Natural killer cell (primary cell): ENCODE measurements at places on chromosomes 6 and 20. TPM values are rescaled to one million over a fixed set of nuclear protein-coding genes. Genes with fewer than 3 reads are reported as not detected.

- H3K27me3 ChIP-seq = no peaks in the 10 kb centered on the region
- no peak overlapping the region for H3K27ac ChIP-seq
- no peak for DNase-seq
- H3K36me3 ChIP-seq = no peaks in the 10 kb centered on the region
Observed at GRCh38 chr20:17794400-17794799, 94.6 kb downstream of the BANF2 start.

- no peak overlapping the region for H3K4me3 ChIP-seq
- H3K36me3 ChIP-seq = no peaks in the 10 kb centered on the region
- H3K27me3 ChIP-seq = no peaks in the 10 kb centered on the region
- no peak for DNase-seq
- H3K27ac ChIP-seq = no peak overlapping the region
Observed at GRCh38 chr20:58942549-58942948, 38.5 kb upstream of the NELFCD start.

- no peak overlapping the region for H3K27ac ChIP-seq
- H3K4me3 ChIP-seq = no peak overlapping the region
- no peaks in the 10 kb centered on the region for H3K4me1 ChIP-seq
- no peak for DNase-seq
Observed at GRCh38 chr20:37775200-37775599, 81.4 kb downstream of the CTNNBL1 start.

- peaks cover 20% of the 10 kb centered on the region for H3K27me3 ChIP-seq
- no peak for DNase-seq
- H3K4me1 ChIP-seq = peaks cover 13% of the 10 kb centered on the region
- H3K27ac ChIP-seq = no peak within 1 kb of the TSS
- no peaks in the 10 kb centered on the region for H3K36me3 ChIP-seq
Observed at GRCh38 chr6:166308033-166308768, at the start of gene PRR18. Gene PRR18, minus strand, starts transcription at chr6:166308392. Its CDS starts 250 bp downstream, at chr6:166308142.

DNA sequence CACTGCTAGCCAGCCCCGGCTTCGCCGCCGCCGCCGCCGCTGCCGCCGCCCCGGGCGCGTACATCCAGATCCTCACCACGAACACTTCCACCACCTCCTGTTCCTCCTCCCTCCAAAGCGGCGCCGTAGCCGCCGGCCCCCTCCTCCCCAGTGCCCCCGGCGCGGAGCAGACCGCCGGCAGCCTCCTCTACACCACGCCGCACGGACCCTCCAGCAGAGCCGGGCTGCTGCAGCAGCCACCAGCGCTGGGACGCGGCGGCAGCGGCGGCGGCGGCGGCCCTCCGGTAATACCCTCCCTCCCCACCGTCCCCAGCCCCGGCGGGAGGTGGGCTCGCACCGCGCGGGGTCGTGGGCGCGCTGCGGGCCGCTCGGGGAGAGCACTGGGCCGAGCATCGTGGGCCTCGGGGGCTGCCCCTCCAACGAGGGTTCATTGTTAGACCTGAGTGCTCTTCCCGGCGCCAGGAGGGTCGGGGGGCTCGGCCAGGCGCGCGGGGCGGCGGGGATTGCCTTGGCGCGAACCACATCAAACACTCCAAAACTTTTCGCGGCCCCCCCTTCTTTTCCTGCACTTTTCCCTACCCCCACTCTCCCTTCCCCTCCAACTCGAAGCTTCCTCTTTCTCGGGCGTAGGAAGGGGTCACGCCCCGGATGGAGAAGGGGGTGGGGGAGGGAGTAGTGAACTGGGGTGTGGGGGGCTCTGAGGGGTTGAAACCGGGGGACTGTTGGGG lies 827 bp downstream of the E2F3 start:
- peaks cover 3% of the 10 kb centered on the region for H3K36me3 ChIP-seq
- peak overlapping the region; percentile 48 for H3K4me3 ChIP-seq
- DNase-seq = peak; percentile 41
- H3K4me1 ChIP-seq = peaks cover 20% of the 10 kb centered on the region
- peak overlapping the region; percentile 73 for H3K27ac ChIP-seq
- no peaks in the 10 kb centered on the region for H3K27me3 ChIP-seq

- no peak overlapping the region for H3K27ac ChIP-seq
- no peaks in the 10 kb centered on the region for H3K36me3 ChIP-seq
- no peak for DNase-seq
- H3K4me1 ChIP-seq = peaks cover 3% of the 10 kb centered on the region
- no peaks in the 10 kb centered on the region for H3K27me3 ChIP-seq
Observed at GRCh38 chr6:150177952-150178520, 35.2 kb downstream of the PPP1R14C start.

DNA sequence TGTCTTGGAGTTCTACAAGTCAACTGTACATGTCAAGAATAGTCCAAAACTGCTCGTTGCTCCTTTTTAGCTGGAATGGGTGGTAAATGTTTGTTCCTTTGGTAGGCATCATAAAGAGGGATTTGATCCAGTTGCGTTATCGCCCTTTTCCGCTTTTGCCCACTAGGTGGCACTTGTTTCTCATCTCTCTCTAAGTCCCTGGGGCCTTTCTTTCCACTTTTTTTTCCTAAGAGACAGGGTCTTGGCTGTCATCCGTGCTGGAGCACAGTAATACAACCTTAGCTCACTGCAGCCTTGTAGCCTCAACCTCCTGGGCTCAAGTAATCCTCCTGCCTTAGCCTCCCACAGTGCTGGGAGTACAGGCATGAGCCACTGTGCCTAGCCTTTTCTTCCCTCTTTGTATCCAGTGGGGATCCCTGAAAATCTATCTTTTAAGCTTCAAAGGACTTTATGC lies 20.7 kb downstream of the GTPBP2 start:
- H3K27ac ChIP-seq = no peak overlapping the region
- peaks cover 3% of the 10 kb centered on the region for H3K4me1 ChIP-seq
- no peak overlapping the region for H3K4me3 ChIP-seq
- H3K36me3 ChIP-seq = peaks cover 40% of the 10 kb centered on the region
- peak; percentile 80 for DNase-seq
- no peaks in the 10 kb centered on the region for H3K27me3 ChIP-seq

GRCh38 chr20:56433880-56434255 lies 21.8 kb downstream of the CASS4 start:
- H3K27me3 ChIP-seq = no peaks in the 10 kb centered on the region
- H3K4me3 ChIP-seq = no peak overlapping the region
- peak overlapping the region; percentile 38 for H3K27ac ChIP-seq
- no peaks in the 10 kb centered on the region for H3K36me3 ChIP-seq

DNA sequence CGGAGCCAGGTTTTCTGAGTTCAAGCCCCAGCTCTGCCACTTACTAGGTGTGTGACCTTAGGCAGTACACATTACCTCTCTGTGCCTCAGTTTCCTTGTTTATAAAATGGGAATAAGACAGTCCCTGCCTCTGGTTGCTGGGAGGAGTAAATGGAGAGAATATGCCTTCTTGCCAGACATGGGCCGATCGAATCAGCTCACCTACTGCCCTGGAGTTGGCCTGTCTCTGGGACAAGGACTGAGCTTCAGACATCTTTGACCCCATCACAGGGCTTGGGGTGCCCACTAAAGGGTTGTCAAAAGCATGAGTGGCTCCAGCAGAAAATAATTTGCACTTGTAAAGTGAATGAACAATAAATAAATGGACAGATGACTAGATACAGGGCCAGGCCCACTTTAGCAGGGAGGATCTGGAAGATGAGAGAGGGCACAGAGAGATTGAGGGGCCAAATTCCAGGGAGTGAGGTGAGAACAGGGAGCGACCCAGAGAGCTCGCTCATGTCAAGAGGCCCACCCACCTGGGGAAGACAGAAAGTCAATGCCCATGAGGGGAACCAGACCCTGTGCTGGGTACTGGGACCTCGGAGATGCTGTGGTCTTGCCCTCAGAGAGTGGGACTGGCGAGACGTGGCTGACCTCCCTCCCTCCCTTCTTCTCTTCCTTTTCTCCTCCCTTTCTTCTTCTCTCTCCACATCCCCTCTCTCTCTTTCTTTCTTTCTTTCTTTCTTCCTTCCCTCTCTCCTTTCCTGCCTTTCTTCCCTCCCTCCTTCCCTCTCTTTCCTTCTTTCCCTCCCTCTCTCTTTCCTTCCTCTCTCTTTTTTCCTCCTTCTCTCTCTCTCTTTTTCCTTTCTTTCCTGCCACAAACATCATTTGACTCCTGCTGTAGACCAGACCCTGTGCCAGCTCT lies 3.9 kb upstream of the BPIFA2 start:
- H3K4me1 ChIP-seq = no peaks in the 10 kb centered on the region
- H3K27me3 ChIP-seq = no peaks in the 10 kb centered on the region
- no peak overlapping the region for H3K27ac ChIP-seq
- H3K36me3 ChIP-seq = no peaks in the 10 kb centered on the region
- H3K4me3 ChIP-seq = no peak overlapping the region
- no peak for DNase-seq

- DNase-seq = peak; percentile 8
- no peaks in the 10 kb centered on the region for H3K27me3 ChIP-seq
- H3K4me3 ChIP-seq = no peak overlapping the region
- no peaks in the 10 kb centered on the region for H3K36me3 ChIP-seq
- H3K4me1 ChIP-seq = peaks cover 5% of the 10 kb centered on the region
Observed at GRCh38 chr6:131443014-131443413, 130.0 kb upstream of the ARG1 start.

GRCh38 chr20:11227602-11228001 lies 553.8 kb upstream of the JAG1 start:
- no peaks in the 10 kb centered on the region for H3K36me3 ChIP-seq
- no peak for DNase-seq
- no peaks in the 10 kb centered on the region for H3K4me1 ChIP-seq
- no peak overlapping the region for H3K27ac ChIP-seq
- no peak overlapping the region for H3K4me3 ChIP-seq

GRCh38 chr6:144378437-144378836 lies 93.3 kb downstream of the UTRN start:
- no peak overlapping the region for H3K27ac ChIP-seq
- H3K36me3 ChIP-seq = peaks cover 11% of the 10 kb centered on the region
- peaks cover 44% of the 10 kb centered on the region for H3K4me1 ChIP-seq
- no peak overlapping the region for H3K4me3 ChIP-seq
- DNase-seq = no peak

GRCh38 chr20:51206032-51206662 lies 183.2 kb upstream of the KCNG1 start:
- no peak overlapping the region for H3K27ac ChIP-seq
- H3K27me3 ChIP-seq = peaks cover 6% of the 10 kb centered on the region
- no peak overlapping the region for H3K4me3 ChIP-seq
- DNase-seq = no peak
- H3K36me3 ChIP-seq = no peaks in the 10 kb centered on the region

DNA sequence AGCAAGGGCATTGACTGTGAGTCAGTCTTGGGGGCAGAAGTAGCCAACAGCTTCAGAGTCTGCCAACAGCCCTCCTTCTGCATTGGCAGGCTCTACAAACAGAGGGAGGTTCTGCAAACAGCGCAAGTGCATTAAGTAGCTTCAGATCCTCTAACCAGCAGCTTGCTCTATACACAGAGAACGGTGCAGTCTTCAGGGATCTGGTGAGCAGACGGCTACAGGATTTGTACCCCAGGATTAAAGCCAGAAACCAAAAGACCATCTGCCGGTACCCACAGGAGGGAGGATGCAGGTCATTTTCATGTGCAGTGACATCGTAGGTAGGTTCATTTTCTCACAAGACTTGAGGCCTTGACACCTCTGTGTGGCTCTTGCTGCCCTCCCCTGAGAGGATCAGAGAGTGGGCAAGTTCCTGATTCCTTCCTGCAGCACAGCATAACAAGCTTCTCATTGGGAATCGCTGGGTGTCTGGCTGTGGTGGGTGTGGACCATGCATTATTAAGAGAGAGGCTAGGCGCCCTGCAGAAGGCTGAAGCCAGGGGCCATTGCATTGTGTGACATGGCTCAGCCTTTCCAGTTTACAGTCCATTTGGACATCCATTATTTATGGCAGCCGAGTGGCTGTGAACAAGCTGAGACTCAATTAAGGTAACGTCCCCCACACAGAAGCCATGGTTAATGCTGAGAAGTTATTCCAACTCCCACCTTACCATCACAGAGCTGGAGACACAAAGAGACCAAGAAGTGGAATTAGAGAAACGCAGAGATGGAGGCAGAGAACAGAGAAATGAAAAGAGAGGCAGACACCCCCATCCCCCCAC lies 250.0 kb downstream of the LRFN2 start:
- no peaks in the 10 kb centered on the region for H3K36me3 ChIP-seq
- H3K4me3 ChIP-seq = no peak overlapping the region
- H3K27me3 ChIP-seq = no peaks in the 10 kb centered on the region
- no peaks in the 10 kb centered on the region for H3K4me1 ChIP-seq
- DNase-seq = no peak

GRCh38 chr6:131979515-131980337 lies 28.6 kb upstream of the CCN2 start:
- H3K27me3 ChIP-seq = no peaks in the 10 kb centered on the region
- no peaks in the 10 kb centered on the region for H3K4me1 ChIP-seq
- H3K36me3 ChIP-seq = no peaks in the 10 kb centered on the region

DNA sequence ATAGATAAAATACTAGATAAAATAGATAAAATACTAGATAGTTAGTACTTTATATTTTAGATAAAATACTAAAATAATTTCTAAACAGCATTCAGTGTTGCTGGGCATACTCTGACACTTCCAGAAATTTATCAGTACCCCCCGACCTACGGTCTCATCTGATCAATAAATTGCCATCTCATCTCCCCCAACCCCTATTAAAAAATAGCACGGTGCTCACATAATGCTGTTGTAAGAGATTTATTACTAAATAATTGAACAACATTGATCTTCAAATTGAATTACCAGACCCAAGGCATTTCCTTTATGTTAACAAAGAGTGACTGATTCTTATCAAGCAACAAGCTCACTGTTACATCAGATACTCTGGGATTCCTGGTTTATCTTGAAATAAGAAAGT lies 300.9 kb downstream of the CBLN4 start:
- no peak for DNase-seq
- H3K36me3 ChIP-seq = no peaks in the 10 kb centered on the region
- H3K27me3 ChIP-seq = no peaks in the 10 kb centered on the region
- no peak overlapping the region for H3K27ac ChIP-seq

GRCh38 chr6:130076512-130076911 lies 58.1 kb downstream of the L3MBTL3 start:
- no peaks in the 10 kb centered on the region for H3K27me3 ChIP-seq
- H3K4me3 ChIP-seq = no peak overlapping the region
- H3K4me1 ChIP-seq = no peaks in the 10 kb centered on the region
- peaks cover 12% of the 10 kb centered on the region for H3K36me3 ChIP-seq

Gene SCRT2
- total RNA-seq = not detected

Gene OR2H2
- not detected for total RNA-seq

Gene SIRPD
- not detected for total RNA-seq

Gene LY6G6D
- not detected for total RNA-seq

Gene LBP
- not detected for total RNA-seq

Gene OLIG3
- total RNA-seq = not detected

Gene SGK2
- total RNA-seq = 0.61 TPM

Gene RPS21
- total RNA-seq = 1,112 TPM

Gene EPHA7
- total RNA-seq = not detected
